GDM1 (cell line): ENCODE measurements at places on chromosomes 2 and 18.

- no peak for DNase-seq
These were observed 2.9 kb downstream of the NDUFV2 start for GRCh38 chr18:9105420-9105819.

DNA sequence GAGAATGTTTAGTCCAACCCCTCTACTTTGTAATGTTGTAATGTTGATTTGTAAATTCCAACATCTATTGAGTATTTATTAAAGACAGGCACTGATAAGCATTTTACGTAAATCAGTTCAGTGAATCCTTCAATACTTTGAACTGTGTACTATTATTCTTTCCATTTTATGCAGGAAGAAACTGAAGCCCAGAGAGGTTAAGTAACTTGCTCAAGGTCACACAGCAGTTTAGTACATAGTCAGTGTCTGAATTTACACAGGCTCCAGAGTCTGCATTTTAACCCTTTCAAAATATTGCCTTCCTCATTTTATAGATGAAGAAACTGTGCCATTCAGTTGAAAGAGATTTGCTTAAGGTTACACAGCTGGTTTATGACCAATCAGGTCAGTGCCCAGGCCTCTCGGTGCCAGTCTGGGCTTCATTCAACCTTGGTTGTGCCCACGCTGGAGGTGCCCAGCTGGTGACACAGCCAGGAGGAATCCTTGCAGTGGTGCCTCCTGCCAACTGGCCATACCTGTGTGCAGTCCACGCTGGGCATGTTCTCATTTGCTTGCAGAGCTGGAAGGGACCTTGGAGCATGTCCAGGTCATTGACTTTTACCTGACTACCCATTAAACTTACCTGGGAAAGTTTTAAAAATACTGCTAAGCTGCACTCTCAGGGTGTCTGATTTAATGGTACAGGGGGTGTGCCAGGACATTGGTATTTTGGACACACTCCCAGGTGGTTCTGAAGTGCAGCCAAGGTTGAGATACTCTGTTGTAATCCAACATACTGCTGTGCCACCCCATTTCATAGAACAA is 74.3 kb upstream of the CYRIA start:
- no peak for DNase-seq

GRCh38 chr2:230864122-230864604 is 579 bp upstream of the ITM2C start:
- DNase-seq = no peak

DNA sequence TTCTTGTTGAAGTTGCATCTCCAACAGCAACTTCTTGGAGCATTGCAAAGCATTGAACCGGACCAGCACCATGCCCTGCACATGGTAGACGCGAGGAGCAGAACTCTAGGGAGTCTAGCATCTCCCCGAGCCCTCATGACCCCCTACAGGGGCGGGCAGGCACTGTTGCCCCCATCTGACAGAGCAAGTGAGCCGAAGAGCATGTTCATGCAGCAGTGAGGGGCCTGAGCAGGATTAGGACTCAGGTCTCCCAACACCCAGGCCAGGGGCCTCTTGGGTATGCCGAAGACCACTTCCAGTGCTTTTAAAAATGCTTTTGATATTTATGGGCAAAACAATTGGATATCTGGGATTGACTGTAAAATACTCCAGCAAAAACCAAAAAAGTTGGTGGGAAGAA is 163.3 kb downstream of the TFCP2L1 start:
- no peak for DNase-seq

GRCh38 chr2:159010340-159010739 is 41.9 kb downstream of the TANC1 start:
- DNase-seq = no peak

GRCh38 chr2:38535744-38536506 is 66.8 kb downstream of the HNRNPLL start:
- DNase-seq = peak; percentile 41

- no peak for DNase-seq
These were observed 114.9 kb upstream of the AGAP1 start for GRCh38 chr2:235378944-235379343.

DNA sequence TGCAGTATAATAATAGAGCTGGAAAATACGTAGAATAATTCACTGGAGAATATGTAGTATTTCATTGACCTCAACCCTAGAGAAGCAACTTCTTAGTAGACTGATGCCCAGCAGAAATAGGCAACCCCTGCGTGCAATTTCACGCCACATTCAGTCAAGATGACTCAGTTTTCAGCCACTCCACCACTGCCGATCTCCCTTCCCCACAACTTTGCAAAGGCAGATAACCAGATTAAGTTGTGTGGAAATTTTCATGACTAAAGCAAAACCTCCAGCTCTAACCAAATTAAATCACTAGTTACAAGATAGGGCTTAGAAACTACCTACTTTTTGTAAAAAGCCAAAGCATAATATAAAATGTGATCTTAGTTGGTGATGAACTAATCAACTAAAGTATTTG is 63.3 kb upstream of the STK17B start:
- no peak for DNase-seq

DNA sequence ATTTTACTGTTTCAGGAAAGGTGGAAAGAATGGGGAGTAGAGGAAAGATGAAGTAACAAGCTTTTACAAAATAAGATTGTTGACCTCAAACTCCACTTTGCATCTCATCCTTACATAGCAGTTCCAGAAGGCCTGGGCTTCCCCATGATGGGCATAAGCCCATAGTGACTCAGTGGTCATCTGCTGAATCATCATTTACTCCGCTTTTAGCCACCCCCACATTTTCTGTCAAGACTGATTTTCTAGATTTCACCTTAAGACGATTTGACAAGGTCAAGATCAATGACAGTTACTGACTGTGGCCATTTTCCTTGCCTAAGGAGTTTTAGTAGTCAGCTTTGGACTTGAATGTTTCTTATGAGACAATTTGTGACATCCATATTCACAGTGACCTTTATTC is 49.4 kb downstream of the PLEKHM3 start:
- DNase-seq = no peak

DNA sequence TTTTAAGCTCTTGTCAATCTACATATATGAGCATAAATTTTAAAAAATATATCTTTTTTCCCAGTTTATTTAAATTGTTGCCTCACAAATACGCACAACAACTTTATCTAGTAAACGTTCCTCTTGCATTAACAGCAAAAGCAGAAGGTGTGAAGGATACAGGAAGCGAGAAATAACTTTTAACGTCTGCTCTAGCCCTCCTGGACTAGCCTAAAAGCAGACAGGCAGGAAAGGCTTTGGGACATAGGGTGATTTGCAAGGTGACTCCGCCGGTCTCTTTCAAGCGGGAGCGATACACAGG is 434 bp upstream of the DUSP19 start:
- DNase-seq = no peak

- DNase-seq = no peak
These were observed 23.8 kb downstream of the GRHL1 start for GRCh38 chr2:9975328-9975727.

DNA sequence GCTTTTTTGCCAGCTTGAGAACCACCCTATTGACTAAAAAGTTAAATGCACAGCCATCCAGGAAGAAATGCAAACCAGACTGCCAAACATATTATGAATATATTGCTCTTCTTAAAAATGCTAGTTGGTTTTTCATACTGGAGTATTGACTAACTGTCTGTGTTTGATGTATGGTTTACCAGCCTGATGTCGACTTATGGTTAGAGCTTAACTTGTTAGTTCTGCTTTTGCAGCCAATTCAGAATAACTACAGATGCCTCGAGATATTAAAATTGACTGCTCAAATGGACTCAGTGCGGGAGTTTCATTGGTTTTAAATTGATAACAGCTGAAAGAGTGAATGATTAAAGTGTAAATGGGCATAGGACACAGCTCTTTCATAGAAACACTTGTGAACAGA is 369.8 kb downstream of the ARHGAP15 start:
- DNase-seq = no peak

DNA sequence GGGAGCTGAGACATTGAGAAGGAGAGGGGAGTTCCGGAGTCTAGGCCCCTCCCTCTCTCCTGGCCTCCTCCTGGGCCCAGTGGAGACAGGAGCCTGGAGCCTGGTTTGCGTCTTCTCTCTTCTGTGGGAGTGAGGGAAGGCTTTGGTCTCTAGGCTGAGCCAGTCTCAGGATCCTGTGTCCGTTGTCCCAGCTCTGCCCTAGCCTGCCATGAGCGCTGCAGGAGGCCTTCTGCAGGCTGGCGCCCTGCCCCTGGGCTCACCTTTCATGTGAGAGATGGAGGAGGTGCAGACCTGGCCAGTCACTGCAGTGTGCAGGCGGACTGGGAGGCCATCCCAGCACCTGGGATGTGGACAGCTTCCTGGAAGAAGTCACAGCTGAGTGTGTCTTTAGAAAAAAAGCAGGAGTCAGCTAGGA is 8.7 kb downstream of the IMPA2 start:
- DNase-seq = no peak

DNA sequence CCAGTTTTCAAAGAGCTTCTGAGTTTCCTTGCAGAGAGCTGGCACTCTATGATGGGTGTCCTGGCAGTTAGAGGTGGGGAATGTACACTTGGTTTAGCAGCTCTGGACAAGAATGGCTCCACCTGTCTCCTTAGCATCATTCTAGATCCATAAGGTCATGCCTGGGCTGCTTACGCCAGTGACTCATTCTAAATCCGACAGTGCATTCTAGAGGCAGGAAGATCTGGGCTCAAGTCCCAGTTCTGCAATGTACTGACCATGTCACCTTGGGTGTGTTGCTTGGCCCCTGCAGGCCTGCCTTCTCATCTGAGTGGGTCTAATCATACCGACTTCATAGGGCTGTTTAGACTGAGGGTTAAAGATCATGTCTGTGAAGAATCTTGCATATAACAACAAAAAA is 46.5 kb downstream of the PTGR3 start:
- DNase-seq = no peak

DNA sequence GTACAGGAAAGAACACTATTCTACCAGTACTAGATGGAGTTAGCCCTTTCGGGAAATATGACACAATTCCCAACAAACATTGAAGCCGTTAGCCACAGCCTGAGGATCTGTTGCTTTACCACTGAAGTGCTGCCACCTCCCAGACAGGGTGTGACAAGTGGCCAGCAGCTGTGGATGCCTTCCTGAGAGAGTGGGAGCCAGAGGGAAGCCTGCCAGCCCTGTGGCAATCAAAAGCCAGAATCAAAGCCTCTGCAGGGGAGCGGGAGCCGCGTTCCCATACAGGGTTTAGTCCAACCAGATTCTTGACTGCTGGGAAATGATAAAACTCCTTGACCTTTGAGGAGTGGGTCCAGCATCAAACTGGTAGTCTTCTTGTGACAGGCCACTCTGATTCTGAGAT is 38.0 kb downstream of the SLC4A1AP start:
- DNase-seq = no peak

DNA sequence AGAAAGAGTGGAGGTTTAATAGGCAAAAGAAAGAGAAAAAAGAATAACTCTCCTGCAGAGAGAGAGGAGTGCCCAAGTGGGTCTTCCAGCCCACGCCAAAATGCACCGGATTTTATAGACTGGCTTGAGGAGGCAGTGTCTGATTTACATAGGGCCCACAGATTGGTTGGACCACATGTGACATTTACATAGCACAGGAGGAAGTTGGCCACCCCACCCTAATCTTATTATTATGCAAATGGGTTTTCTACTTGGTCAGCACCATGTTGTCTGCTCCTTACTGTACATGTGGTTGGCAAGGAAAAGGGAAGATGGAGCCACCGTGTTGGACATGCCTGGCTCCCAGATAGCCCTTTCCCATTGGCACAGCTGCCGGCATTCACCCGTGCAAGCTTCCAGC is 56.8 kb downstream of the SP110 start:
- DNase-seq = no peak

DNA sequence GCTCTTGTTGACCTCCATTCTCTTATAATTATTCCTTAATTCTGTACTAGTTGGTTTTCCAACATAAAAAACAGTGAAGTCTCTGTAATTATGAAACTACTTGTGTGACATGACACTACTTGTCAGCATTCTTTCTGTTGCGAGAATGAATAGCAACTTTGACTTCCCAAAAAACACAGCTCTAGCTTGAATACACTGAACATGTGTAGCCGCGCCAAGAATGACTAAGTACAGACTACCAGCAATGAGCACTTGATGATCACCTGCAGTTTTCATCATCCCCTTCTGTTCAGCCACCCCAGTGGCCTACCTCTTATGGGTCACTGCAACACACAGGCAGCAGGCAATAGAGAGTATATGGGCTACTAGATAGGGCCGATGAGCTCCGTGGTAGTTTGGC is 229.3 kb downstream of the TGIF1 start:
- no peak for DNase-seq

GRCh38 chr18:9835825-9836224 is 49.9 kb upstream of the TXNDC2 start:
- no peak for DNase-seq

- DNase-seq = no peak
These were observed 36.5 kb upstream of the CYTIP start for GRCh38 chr2:157480182-157480961.

DNA sequence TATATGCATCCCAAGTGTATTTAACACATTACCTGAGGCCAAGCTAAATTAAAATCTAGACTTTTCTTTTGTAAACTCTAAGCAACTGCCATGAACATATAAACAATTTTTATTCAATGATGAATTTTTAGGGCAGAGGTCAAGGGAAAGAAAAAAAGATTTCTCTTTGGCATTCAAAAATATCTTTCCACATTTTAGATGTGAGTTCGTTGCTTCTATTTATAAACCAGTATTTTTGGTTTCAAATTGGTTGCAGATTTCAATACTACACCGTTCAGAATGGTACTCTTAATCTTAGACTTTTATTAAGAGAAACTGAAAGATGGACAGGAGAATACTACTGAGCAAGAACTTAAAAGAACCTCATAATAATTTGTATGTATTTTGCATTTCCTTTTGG is 293.6 kb upstream of the CCDC68 start:
- DNase-seq = no peak

DNA sequence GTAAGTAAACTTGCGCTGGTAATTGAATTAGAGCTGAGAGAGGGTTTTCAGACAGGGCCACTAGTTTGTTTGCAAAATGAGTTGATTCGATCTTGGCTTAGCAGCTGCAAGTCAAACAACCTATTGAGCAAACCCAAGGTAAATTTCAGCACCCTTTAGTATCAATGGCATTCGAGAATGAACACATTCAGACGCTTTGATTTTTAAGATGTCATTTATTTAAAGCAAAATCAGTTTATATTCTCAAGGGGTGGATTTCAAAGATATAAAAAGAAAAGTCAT is 44.2 kb downstream of the TGIF1 start:
- DNase-seq = no peak

DNA sequence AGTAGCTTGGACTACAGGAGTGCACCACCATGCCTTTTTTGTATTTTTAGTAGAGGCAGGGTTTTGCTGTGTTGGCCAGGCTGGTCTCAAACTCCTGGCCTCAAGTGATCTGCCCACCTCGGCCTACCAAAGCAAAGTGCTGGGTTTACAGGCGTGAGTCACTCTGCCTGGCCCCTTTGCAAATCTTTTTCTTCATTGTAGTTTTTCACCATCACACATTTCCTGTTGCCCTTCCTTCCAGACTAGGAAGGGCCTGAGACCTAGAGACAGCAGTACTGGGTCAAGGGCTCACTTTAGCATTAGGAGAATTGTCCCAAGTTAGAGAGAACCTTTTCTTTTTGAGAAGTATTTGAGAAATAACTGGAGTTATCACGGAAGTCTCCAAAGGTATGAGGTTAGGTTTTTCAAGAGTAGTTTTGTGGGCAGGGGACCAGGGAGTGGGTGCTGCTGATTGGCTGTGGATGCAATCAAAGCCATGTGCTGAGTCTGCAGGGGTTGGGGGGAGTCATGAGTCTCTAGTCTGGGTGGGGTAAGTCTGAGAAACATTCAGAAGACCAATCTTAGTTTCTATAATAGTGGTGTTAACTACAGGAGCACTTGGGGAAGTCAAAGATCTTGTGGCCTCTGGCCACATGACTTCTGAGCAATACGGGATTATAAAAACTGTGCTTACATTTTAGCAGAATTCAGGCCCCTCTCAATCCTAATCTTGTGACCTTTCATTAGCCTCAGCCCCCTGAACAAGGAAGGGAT is 23.7 kb downstream of the B3GNT2 start:
- no peak for DNase-seq

- DNase-seq = no peak
These were observed 1.0 kb downstream of the ALKAL2 start for GRCh38 chr2:286774-287392.
